ENCODE measurements at places on chromosomes 12 and 14. TPM values are rescaled to one million over a fixed set of nuclear protein-coding genes. Genes with fewer than 3 reads are reported as not detected.

TSPAN19 gene
- total RNA-seq: 0.66 TPM

RAB21 gene
- total RNA-seq: 101 TPM

DPPA3 gene
- total RNA-seq: not detected

OAS2 gene
- 11.7 TPM for total RNA-seq

GRCh38 chr12:63090716-63091115, 60.3 kb downstream of the AVPR1A start:
- no peak for DNase-seq
- peaks cover 4% of the 10 kb centered on the region for H3K4me1 ChIP-seq
- no peak overlapping the region for H3K4me3 ChIP-seq
- no peak overlapping the region for H3K27ac ChIP-seq
- H3K36me3 ChIP-seq: no peaks in the 10 kb centered on the region

- H3K4me1 ChIP-seq: peaks cover 25% of the 10 kb centered on the region
- no peak for DNase-seq
- no peak overlapping the region for H3K4me3 ChIP-seq
- H3K27me3 ChIP-seq: no peaks in the 10 kb centered on the region
- peak overlapping the region; percentile 38 for H3K27ac ChIP-seq
Measured at GRCh38 chr14:68527329-68527851, 265.5 kb downstream of the ZFP36L1 start.

- H3K36me3 ChIP-seq: no peaks in the 10 kb centered on the region
- no peaks in the 10 kb centered on the region for H3K27me3 ChIP-seq
- no peak for DNase-seq
Measured at GRCh38 chr12:9381619-9382018, 173.4 kb upstream of the PZP start.

- H3K27me3 ChIP-seq: no peaks in the 10 kb centered on the region
- no peaks in the 10 kb centered on the region for H3K4me1 ChIP-seq
- no peak overlapping the region for H3K27ac ChIP-seq
- no peaks in the 10 kb centered on the region for H3K36me3 ChIP-seq
- DNase-seq: no peak
Measured at GRCh38 chr12:87923361-87923760, 105.8 kb downstream of the C12orf50 start.

- H3K4me3 ChIP-seq: peak within 1 kb of the TSS; percentile 96
- no peaks in the 10 kb centered on the region for H3K27me3 ChIP-seq
- peak; percentile 99 for DNase-seq
- H3K4me1 ChIP-seq: peaks cover 5% of the 10 kb centered on the region
- H3K27ac ChIP-seq: peak within 1 kb of the TSS; percentile 75
Measured at GRCh38 chr12:27243804-27244688, at the start of gene STK38L. Gene STK38L (plus strand): TSS chr12:27244286. CDS start chr12:27297721, 53,435 bp downstream.

DNA sequence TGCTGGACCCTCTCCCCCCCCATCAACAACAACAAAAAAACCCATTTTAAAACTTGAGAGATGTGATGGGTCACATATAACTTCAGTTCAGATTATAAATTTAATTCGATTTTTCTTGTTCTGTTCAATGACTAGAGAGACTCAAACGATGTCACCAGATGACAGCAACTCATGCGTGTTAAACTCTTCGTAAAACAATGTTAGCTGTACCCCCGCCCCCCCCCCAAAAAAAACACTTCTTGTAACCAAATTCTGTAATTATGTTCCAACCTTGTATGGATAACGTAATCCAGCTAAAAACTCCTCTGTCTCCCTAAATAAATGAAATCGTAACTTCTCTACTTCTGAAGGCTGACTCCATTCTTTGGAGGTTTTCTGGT, 614 bp upstream of the NACA start:
- no peaks in the 10 kb centered on the region for H3K27me3 ChIP-seq
- H3K27ac ChIP-seq: peak overlapping the region; percentile 93
- peaks cover 18% of the 10 kb centered on the region for H3K4me1 ChIP-seq
- DNase-seq: no peak
- H3K4me3 ChIP-seq: peak overlapping the region; percentile 98

DNA sequence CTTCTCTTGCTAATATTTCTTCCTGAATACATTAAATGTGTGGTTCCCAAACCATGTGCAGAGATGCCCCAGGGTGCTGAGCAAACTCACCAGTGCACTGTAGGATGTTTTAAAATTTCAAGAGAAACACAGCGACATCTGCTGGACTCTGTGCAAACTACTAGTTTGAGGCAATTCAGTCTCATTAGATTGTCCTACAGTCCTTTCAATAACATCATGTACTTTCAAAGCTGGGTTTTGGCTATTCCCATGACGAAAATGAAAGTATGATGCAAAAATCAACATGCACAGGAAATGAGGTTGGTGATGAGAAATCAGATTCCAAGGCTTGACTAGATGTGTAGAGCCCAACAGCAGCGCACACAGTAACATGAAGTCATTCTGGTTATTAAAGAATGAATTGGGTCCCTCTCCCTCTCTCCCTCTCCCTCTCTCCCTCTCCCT, 66.3 kb downstream of the CLIP1 start:
- peak; percentile 41 for DNase-seq
- H3K27me3 ChIP-seq: no peaks in the 10 kb centered on the region
- peaks cover 36% of the 10 kb centered on the region for H3K36me3 ChIP-seq
- H3K4me1 ChIP-seq: no peaks in the 10 kb centered on the region
- H3K27ac ChIP-seq: no peak overlapping the region

DNA sequence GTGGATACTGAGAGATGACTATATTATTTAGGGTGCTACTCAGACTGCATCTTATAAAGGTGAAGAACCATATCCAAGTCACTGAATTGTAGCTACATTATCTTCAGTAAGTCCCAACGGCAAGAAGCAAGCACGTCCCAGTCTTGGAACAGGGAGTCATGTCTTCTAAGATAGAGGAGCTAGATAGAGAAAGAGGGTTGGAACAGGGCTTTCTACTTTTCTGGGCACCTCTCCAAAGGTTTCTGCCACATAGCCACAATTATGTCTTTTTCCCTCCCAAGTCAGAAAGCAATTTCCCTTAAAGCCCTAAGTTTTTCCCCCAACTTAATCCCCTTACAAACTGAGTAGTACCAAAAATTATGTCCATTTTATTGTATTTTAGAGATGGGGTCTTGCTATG, 22.4 kb downstream of the MAPK1IP1L start:
- DNase-seq: no peak
- H3K27me3 ChIP-seq: no peaks in the 10 kb centered on the region
- H3K4me1 ChIP-seq: peaks cover 9% of the 10 kb centered on the region
- H3K36me3 ChIP-seq: no peaks in the 10 kb centered on the region
- no peak overlapping the region for H3K27ac ChIP-seq

GRCh38 chr12:73277971-73278370, 1005.8 kb downstream of the TRHDE start:
- H3K4me3 ChIP-seq: no peak overlapping the region
- no peaks in the 10 kb centered on the region for H3K36me3 ChIP-seq
- H3K4me1 ChIP-seq: no peaks in the 10 kb centered on the region
- no peak overlapping the region for H3K27ac ChIP-seq
- no peak for DNase-seq
- H3K27me3 ChIP-seq: no peaks in the 10 kb centered on the region

- H3K36me3 ChIP-seq: no peaks in the 10 kb centered on the region
- no peaks in the 10 kb centered on the region for H3K4me1 ChIP-seq
- H3K27ac ChIP-seq: no peak overlapping the region
- no peak for DNase-seq
Measured at GRCh38 chr14:34691206-34691605, 23.2 kb downstream of the CFL2 start.

GRCh38 chr14:37285220-37285619, 87.5 kb downstream of the MIPOL1 start:
- H3K27me3 ChIP-seq: no peaks in the 10 kb centered on the region
- no peaks in the 10 kb centered on the region for H3K4me1 ChIP-seq
- H3K36me3 ChIP-seq: no peaks in the 10 kb centered on the region
- no peak overlapping the region for H3K27ac ChIP-seq

- no peaks in the 10 kb centered on the region for H3K4me1 ChIP-seq
- H3K36me3 ChIP-seq: no peaks in the 10 kb centered on the region
- no peak overlapping the region for H3K27ac ChIP-seq
- no peak for DNase-seq
Measured at GRCh38 chr14:97185186-97185585, 388.0 kb downstream of the VRK1 start.

DNA sequence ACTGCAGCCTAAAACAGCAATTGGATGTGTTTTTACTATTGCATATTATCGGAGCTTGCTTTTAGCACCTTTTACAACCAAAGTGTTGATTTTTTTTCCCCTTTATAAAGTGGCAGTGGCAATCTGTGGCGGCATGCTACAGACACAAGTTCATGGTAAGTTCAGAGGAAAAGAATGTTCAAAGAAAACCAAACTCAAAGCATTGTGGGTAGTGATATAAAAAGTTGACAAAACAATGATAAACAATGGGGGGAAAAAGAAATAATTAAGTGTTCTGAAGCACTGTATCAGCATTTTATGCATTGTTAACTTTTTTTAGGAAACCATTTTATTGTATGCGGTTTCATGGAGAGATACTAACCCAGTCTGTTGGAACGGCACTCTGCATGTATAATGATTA, 492.0 kb upstream of the SOX5 start:
- H3K4me3 ChIP-seq: no peak overlapping the region
- peak; percentile 48 for DNase-seq
- H3K4me1 ChIP-seq: no peaks in the 10 kb centered on the region
